ENCODE measurements at places on chromosomes 12 and 14.
A peak's percentile ranks its signal among the peaks of the same experiment; 100 is the strongest.

GRCh38 chr14:104816616-104816884 lies 15.6 kb downstream of the ZBTB42 start:
- no peak for DNase-seq

DNA sequence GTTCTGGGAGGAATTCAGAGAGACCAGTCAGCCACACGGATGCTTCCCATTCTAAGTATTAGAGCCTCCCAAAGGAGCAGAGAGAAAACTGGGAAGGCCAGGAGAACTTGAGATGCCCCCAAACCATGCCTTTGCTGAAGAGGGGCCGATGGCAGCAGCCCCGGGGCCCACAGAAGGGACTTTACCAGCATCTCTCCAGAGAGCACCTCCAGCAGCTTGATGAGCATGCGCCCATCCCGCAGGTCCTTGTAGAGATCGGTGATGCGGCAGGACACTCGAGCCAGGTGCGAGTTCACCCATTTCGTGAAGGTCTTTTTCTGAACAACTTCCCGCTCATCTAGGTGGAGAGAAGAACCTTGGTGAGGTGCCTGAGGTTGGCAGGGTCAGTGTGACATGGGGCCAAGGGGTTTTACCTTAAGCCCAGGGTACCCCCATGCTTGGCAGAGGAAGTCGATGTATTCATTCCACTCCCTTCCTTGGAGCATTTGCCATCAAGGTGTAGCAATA lies 74.9 kb downstream of the SPTB start:
- no peak for DNase-seq

DNA sequence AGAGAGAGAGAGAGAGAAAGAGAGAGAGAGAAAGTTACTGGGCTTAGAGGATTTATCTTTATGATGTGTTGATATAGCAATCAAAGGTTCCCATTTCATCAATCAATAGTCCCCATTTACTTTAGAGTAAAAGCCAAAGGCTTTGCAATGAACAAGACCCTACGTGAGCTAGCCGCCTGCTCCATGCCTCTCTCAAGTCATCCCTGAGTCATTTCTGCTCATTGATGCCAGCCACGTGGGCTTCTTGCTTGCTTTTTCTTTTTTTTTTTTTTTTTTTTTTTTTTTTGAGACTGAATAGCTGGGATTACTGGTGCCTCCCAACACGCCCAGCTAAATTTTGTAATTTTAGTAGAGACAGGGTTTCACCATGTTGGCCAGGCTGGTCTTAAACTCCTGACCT lies 70.9 kb downstream of the GPR135 start:
- DNase-seq = no peak

DNA sequence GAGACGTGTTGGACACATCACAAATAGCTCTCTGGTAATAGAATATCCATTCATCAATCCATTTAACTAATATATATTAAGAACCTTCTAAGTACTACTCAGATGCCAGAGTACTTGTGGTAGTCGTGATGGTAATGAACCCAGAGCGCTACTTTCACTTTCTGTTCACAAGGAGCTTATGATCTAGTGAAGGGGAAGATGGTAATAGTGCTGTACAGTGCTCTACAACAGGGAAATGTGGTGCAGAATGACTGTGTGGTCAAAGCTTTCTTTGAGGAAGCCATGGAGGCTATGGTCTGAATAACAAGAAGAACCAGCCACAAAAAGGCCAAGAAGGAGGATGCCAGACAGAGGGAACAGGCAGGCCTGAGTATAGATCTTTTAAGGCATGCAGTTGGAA lies 212.0 kb downstream of the PTPRO start:
- DNase-seq = no peak

- DNase-seq = no peak
Measured at GRCh38 chr12:11765421-11765816, 115.9 kb downstream of the ETV6 start.

DNA sequence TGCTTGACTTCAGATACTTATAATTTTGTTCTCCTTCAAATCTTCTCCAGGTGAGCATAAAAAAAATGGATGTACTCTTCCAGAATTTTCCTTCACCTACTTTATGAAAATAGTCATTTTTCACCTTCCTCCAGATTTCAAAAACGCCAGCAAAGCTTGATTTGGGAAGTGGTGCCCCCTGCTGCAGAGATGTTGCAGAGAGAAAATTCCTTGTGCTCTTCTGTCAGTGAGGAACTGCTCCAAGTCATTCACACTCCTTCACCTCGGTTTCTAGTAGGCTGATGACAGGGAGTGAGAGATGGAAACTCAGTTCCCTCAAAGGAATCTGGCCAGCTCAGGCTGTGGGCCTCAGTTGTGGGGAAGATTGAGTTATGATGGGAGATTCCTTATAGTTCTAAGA lies 24.2 kb upstream of the RNASE3 start:
- peak; percentile 17 for DNase-seq

All from Calu3 (cell line).